ENCODE measurements at places on chromosomes 3 and 15.
A peak's percentile ranks its signal among the peaks of the same experiment; 100 is the strongest.

DNA sequence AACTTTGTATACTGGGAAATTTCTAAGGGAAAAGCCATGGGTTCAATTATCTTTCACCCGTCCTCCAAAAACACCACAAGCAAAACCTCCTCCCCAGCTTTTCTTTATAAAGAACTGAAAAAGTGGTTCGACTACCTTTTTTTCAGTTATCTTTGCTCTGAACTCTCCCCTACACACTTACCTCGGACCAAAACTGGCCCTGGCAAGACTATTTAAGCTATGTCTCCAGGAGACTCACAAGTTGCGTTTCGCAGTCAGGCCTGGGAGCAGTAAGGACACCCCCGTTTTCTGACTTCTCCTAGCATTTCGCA is 645 bp downstream of the COPS2 start:
- DNase-seq, result no peak

DNA sequence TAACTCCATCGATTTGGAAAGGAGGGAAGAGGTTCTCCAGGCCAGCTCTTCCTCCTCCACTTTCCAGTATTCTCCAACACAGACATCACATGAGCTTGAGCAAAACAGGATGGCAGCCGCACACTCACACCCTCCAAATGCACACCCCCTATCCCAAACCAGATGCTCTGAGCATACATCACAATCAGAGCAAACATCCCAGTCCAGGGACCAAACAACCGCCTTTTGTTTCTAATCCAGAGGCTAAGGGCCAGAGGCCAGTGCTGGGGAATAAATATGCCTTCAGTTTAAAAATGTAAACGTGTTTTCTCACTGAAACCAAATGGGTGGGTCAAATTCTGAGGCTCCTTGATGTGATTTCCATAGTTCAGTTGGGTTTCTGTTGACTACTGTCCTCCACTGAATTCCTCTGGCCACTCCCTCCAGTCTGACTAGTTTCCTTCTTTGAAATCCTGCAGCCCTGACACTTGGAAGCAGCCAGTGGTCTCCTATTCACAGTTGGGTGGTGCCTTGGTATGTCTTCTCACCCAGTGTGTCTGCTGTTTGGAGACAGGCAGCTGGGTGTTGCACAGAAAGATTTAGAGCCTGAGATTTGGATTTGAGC is 19.2 kb upstream of the MFGE8 start:
- DNase-seq, result no peak

DNA sequence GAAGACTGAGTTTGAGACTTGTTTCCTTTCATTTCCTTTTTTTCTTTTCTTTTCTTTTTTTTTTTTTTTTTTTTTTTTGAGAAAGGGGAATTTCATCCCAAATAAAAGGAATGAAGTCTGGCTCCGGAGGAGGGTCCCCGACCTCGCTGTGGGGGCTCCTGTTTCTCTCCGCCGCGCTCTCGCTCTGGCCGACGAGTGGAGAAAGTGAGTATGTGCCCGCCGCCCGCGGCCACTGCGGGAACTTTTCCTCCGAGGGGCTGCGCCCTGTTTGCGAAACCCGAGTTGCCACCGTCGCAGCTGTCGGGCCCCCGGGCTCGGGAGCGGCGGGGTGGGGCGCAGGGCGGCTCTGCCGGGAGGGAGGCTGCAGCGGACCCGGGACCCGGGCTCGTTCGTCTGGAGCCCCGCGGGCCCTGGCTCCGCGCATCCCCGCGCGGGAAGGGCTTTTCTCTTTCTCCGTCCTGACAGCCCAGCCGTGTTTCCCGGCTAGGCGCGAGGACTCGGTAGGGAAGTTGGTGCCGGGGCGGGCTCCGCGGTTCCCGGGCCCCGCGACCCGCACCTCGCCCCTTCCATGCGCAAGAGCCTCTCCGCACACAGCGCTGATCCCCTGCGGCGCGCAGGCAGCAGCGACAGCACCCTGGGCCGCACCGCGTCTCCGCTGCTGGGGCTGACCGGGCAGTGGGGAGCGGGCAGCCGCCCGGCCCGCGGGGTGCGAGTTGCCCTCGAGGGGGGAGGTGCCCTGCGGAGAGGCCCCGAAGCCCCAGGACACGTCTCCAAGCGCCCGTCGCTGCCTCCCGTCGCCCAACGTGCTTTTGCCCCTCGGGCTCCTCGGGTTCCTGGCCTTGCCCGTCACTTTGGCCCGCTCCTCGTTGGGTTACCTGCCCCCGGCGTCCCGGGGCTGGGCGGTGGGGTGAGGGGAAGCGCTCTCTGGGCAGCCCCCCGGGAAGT is 1.4 kb downstream of the IGF1R start:
- peak; percentile 58 for DNase-seq

GRCh38 chr3:46091046-46091445 is 63.8 kb upstream of the XCR1 start:
- DNase-seq, result no peak

GRCh38 chr3:49869525-49870126 is at the start of gene CAMKV:
CAMKV (minus strand) TSS chr3:49869906; CDS start chr3:49862388, 7,518 bp downstream.
- peak; percentile 14 for DNase-seq

- DNase-seq, result no peak
Observed at GRCh38 chr3:127158614-127159229, 34.2 kb upstream of the PRR23E start.

- DNase-seq, result no peak
Observed at GRCh38 chr15:71189718-71190117, 74.4 kb downstream of the THSD4 start.

- peak; percentile 5 for DNase-seq
Observed at GRCh38 chr3:122947738-122948137, 79.8 kb downstream of the SEMA5B start.

GRCh38 chr15:36053746-36054145 is 507.8 kb upstream of the DPH6 start:
- no peak for DNase-seq

GRCh38 chr3:57966829-57967228 is 41.4 kb upstream of the FLNB start:
- no peak for DNase-seq

- peak; percentile 33 for DNase-seq
Observed at GRCh38 chr3:188037965-188038581, 115.9 kb upstream of the LPP start.

DNA sequence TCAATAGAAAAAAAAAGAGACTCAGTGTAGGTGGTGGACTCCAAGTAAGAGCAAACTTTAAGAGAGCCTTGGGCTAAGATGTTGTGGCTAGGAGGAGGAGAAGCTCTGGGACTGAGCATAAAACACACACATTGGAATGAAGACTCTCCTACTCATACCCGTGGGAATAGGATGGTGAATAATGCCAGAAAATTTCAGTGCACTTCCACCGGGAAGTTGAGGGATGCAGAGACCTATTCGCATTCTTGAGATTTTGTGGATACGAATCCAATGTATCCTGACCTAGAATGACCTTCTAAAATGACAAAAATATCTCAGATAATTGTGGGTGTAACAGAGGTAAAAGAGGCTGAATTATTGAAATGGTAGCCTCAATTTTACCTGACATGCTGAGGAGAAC is 388.7 kb upstream of the SGO1 start:
- no peak for DNase-seq

- no peak for DNase-seq
Observed at GRCh38 chr15:74752531-74752930, 3.9 kb downstream of the CYP1A2 start.

GRCh38 chr3:158916111-158916510 is 114.3 kb downstream of the MFSD1 start:
- no peak for DNase-seq

GRCh38 chr3:142507241-142507640 is 59.4 kb upstream of the XRN1 start:
- no peak for DNase-seq

- no peak for DNase-seq
Observed at GRCh38 chr15:73872346-73872745, 1.0 kb upstream of the TBC1D21 start.

DNA sequence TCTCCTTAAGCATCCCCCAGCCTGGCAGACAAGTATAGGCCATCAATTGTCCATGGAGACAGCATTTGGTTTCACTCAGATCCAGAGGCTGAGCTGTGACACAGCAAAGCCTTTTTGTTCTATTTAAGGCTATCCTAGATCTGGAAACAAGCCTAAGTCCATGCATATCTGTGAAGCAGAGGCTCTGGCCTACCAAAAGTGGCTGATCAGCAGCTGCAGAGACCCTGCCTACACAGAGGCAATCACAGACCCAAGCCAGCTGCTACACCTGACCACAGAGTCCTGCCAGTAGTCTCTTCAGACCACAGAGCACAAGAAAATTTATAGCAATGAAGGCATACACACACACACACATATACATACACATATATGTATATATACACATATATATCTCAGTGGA is 501.7 kb upstream of the ARPP21 start:
- no peak for DNase-seq

DNA sequence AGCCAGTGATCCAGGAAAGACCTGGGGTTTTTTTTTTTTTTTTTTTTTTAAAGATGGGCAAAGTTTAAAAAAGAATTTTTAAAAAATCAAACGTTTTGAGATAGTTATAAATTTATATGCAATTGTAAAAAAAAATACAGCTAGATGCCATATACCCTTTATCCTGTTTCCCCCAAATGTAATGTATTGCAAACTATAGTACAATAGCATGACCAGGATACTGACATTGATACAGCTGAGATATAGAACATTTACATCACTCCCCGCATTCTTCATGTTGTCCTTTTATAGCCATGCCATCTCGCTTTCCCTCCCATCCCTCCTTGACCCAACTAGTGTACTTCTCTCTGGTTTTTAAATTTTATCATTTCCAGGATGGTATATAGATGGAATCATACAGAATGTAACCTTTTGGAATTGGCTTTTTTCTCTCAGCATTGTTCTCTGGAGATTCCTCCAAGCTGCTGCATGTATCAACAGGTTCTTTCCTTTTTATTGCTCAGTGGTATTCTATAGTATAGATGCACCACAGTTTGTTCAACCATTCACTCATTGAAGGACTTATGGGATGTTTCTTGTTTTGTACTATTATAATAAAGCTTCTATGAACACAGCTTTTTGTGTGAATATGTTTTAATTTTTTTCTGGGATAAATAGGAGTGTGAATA is 104.9 kb downstream of the CGNL1 start:
- DNase-seq, result no peak

- DNase-seq, result peak; percentile 15
Observed at GRCh38 chr3:29764603-29765254, 483.9 kb downstream of the RBMS3 start.

DNA sequence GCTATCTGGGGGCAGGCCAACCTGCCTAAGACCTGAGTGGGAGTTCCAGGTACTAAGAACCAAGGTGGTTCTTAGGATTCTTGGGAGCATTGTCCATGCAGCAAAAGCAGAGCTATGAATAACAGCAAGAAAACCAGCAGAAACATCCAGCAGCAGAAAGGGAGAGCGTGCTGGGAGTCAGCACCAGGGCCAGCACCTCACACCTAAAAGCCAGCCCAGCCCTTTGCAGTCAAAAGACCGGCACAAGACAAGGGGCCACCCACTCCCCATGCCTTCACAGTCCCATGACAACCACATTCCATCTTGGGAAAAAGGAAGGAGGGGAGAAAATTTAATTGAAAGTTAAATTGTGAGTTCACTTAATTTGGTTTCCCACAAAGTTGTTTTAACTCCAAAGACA is 364.9 kb downstream of the AGBL1 start:
- DNase-seq, result no peak

- DNase-seq, result peak; percentile 16
Observed at GRCh38 chr3:52286777-52287110, 884 bp upstream of the GLYCTK start.

DNA sequence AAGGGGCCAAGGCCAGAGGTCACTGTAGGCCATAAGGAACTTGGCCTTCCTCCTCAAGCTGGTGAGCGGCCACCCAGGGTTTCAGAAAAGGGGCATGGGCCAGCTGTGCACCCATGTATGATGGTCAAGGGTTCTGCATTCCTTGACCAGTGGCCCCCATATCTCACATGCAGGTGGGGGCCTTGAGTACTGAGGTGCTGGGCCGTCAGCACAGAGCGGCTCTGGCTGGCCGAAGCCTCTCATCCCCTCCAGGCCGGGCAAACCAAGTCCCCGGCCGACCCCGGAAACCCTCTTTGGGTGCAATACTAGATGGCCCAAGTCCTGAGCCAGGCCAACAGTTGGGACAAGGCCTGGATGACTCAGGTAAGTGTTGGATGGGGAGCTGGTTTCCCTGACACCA is 9.5 kb downstream of the ALG3 start:
- no peak for DNase-seq

DNA sequence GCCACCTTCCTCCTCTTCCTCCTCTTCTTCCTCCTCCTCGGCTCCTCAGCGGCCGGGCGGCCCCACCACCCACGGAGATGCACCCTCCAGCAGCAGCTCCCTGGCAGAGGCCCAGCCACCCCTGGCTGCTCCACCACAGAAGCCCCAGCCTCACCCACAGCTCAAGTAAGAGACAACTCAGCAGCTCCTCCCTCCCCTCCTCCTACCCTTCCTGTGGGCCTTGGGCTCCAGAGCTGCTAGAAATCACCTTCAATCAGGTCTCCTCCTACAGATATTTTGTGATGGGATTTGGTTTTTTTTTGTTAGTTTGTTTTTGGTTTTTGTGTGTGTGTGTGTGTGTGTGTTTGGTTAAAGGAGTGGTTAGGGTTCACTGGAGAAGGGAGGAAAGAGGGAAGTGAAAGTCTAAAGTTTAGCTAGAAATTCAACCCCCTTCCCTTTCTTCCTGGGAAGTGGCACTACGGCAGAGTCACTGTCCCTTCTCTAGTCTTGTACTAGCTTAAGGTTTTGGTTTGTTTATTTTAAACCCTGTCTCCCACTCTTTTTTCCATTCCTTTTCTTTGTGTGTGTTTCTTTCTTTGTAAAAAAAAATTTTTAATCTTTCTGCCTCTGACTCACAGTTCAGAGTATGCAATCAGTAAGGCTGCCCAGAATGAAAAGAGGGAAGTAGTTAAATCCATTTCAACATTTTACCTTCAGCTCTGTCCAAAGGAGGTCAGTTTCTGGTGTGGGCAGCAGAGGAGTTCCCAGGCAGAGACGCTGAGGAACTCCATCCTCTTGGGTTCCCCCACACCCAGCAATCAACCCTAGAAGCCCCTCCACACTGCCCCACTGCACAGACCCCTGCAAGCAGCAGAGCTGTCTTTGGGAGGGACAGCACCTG is 29.0 kb upstream of the TIMP4 start:
- peak; percentile 29 for DNase-seq

GRCh38 chr3:125136515-125136914 is 76.0 kb downstream of the SLC12A8 start:
- no peak for DNase-seq

DNA sequence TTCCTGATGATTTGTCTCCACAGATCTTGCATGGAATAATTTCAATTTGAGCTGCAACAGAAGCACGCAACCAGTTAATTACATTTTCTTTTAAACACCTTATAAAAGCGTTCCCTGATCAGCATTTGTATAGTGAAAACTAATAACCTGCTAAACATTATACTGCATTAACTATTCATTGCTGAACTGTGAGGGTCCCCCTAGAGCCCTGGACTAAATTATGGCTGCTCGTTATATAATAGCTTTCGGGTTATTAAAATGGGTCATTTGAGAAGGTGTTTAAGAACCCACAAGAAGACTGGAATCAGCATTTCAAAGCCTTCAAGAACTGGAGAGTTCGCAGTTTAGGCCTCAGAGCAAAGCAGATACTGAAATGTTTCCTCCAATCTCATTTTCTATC is 52.9 kb upstream of the ICE2 start:
- no peak for DNase-seq

DNA sequence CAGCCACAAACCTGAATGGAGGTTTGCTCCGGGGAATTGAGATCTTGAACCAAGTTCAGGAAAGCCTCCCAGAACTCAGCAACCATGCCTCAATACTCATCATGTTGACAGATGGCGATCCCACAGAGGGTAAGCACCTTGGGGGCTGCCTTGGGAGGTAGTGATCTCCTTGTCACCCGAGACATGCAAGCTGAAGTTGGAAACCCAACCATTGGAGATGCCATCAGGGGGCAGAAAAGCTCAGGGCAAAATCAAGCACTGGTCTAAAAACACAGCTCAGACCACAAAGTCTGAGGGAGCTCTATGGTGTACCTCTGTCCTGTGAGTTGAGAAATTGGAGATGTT is 5.8 kb downstream of the ITIH1 start:
- no peak for DNase-seq
